Activated CD8-positive, alpha-beta T cell treated with anti-CD3 and anti-CD28 coated beads for 36 hours (primary cell): ENCODE measurements at places on chromosomes 3 and 15. TPM values are rescaled to one million over a fixed set of nuclear protein-coding genes. Genes with fewer than 3 reads are reported as not detected.

DNA sequence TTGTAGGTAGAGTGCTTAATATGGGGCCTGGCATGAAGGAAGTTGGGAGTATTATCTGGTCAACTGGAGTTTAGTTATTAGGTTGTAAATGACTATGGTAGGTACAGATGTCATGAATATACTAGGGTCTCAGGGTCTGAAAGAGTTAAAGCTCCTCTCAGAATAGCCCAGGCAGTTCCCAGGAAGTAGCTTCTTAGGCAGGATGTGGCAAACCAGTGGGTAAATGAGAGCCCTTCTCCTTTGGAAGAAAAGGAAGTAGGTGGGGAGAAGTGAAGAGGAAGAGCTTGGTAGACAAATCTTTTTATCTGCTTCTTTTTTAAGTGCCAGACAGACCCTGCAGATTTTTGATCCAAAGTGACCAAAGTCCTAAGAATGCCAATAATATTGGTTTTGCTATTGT, 24.5 kb downstream of the MAP2K1 start:
- peaks cover 74% of the 10 kb centered on the region for H3K4me1 ChIP-seq
- no peaks in the 10 kb centered on the region for H3K27me3 ChIP-seq
- peak overlapping the region; percentile 72 for H3K27ac ChIP-seq
- no peak for DNase-seq
- peaks cover 52% of the 10 kb centered on the region for H3K36me3 ChIP-seq
- peak overlapping the region; percentile 23 for H3K4me3 ChIP-seq

DNA sequence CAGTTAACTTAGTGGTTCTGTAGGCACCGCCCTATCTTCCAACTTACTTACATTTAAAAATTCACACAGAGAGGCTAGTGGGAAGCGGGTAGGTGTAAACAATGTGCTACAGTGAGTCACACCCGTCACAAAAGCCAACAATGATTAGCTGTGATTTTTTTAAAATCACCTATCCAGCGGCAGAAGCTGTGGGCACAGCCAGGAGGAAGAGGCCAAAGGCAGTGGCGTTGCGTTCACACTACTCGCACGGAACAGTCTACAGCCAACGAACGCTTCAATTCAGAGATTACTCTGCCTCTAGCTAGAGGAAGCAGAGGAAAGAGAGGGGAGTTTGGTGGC, 2.5 kb upstream of the NLGN1 start:
- H3K4me1 ChIP-seq: peaks cover 28% of the 10 kb centered on the region
- no peaks in the 10 kb centered on the region for H3K36me3 ChIP-seq
- H3K27me3 ChIP-seq: peaks cover 49% of the 10 kb centered on the region
- H3K27ac ChIP-seq: no peak overlapping the region

- no peaks in the 10 kb centered on the region for H3K36me3 ChIP-seq
- peaks cover 37% of the 10 kb centered on the region for H3K27me3 ChIP-seq
- H3K4me1 ChIP-seq: peaks cover 21% of the 10 kb centered on the region
- no peak overlapping the region for H3K27ac ChIP-seq
Observed at GRCh38 chr15:65081758-65082157, 5.2 kb downstream of the KBTBD13 start.

The A4GNT gene
- total RNA-seq: not detected

- peak within 1 kb of the TSS; percentile 83 for H3K27ac ChIP-seq
- H3K4me3 ChIP-seq: peak within 1 kb of the TSS; percentile 82
- DNase-seq: peak; percentile 62
- peaks cover 60% of the 10 kb centered on the region for H3K27me3 ChIP-seq
Observed at GRCh38 chr3:192917404-192918274, at the start of gene MB21D2. Gene MB21D2, minus strand, starts transcription at chr3:192917856. Its CDS starts 16 bp downstream, at chr3:192917840.

The PLOD2 gene
- 2.0 TPM for total RNA-seq

The CAPN3 gene
- total RNA-seq: 3.5 TPM

The PXK gene
- total RNA-seq: 22.2 TPM

GRCh38 chr3:194931865-194932264, 246.2 kb downstream of the FAM43A start:
- no peaks in the 10 kb centered on the region for H3K4me1 ChIP-seq
- DNase-seq: no peak
- no peak overlapping the region for H3K27ac ChIP-seq
- no peaks in the 10 kb centered on the region for H3K36me3 ChIP-seq
- peaks cover 3% of the 10 kb centered on the region for H3K27me3 ChIP-seq

The CEMIP gene
- not detected for total RNA-seq

The TARS3 gene
- total RNA-seq: 7.2 TPM

The TMC3 gene
- total RNA-seq: not detected

GRCh38 chr3:35081899-35082298, 557.4 kb upstream of the ARPP21 start:
- no peaks in the 10 kb centered on the region for H3K36me3 ChIP-seq
- H3K4me1 ChIP-seq: no peaks in the 10 kb centered on the region
- DNase-seq: no peak
- H3K4me3 ChIP-seq: no peak overlapping the region
- H3K27me3 ChIP-seq: no peaks in the 10 kb centered on the region

GRCh38 chr3:65604863-65605526, 433.7 kb downstream of the MAGI1 start:
- H3K4me3 ChIP-seq: no peak overlapping the region
- no peaks in the 10 kb centered on the region for H3K4me1 ChIP-seq
- no peak for DNase-seq
- H3K36me3 ChIP-seq: no peaks in the 10 kb centered on the region

The P2RY13 gene
- not detected for total RNA-seq

The BTLA gene
- 13.2 TPM for total RNA-seq

GRCh38 chr3:22587446-22587845, 615.7 kb upstream of the UBE2E2 start:
- no peaks in the 10 kb centered on the region for H3K27me3 ChIP-seq
- no peak overlapping the region for H3K4me3 ChIP-seq
- no peaks in the 10 kb centered on the region for H3K36me3 ChIP-seq
- no peak overlapping the region for H3K27ac ChIP-seq
- DNase-seq: no peak
- H3K4me1 ChIP-seq: no peaks in the 10 kb centered on the region

The TMEM207 gene
- not detected for total RNA-seq

DNA sequence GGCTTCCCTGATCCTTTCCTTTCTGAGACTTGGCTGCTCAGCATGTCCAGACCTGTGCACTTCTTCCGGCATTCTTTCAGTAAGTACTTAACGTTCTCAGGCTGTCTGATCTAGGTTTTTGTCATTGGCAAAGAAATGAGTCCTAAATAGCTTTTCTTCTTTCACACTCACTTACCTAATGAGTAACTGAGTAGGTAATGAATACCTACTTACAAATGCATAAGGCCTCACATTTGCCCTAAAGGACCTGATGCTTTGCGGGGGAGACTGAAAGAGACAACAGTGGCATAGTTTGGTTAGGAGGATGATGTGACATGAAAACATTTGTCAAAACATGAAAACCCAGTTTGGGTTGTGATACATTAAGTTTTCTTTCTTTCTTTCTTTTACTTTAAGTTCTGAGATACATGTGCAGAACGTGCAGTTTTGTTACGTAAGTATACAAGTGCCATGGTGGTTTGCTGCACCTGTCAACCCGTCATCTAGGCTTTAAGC, 516.7 kb upstream of the CFAP20DC start:
- H3K4me1 ChIP-seq: peaks cover 13% of the 10 kb centered on the region
- H3K27me3 ChIP-seq: no peaks in the 10 kb centered on the region
- DNase-seq: peak; percentile 20
- no peak overlapping the region for H3K27ac ChIP-seq
- no peak overlapping the region for H3K4me3 ChIP-seq
- no peaks in the 10 kb centered on the region for H3K36me3 ChIP-seq

The KBTBD13 gene
- not detected for total RNA-seq

DNA sequence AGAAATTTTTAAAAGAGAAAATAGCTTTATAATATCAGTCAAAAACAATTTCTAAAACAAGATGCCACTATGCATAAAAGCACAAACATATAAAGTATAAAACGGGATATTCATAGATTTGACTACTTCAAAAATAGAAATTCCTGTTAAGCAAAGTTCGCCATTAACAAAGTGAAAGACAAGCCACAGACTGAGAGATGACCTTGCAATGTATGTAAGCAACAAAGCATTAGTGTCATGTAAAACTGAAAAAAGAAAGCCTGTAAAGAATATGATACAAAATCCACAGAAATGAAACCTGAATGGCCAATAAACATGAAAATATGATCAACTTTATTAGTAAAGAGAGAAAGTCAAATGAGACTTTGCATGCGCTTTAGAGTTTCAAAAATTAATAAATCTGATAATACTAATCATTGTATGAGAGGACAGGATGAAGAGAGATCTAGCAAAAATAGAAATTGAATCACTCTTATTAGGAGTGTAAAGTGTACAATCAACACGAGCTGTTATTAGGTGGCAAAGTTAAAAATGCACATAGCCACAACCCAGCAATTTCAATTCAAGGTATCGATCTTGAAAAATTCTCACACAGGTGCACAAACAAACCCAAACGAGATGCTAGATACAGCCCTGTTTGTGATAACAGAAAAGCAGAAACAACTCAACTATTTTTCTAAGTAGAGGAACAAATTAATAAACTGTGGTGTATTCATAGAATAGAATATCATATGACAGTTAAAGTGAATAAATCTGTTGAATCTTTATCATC, 173.6 kb downstream of the MECOM start:
- DNase-seq: no peak
- no peaks in the 10 kb centered on the region for H3K4me1 ChIP-seq
- no peaks in the 10 kb centered on the region for H3K27me3 ChIP-seq
- no peaks in the 10 kb centered on the region for H3K36me3 ChIP-seq
- H3K4me3 ChIP-seq: no peak overlapping the region
- no peak overlapping the region for H3K27ac ChIP-seq

- no peak overlapping the region for H3K27ac ChIP-seq
- DNase-seq: no peak
- H3K4me1 ChIP-seq: no peaks in the 10 kb centered on the region
Observed at GRCh38 chr15:99763827-99764226, 30.6 kb upstream of the LYSMD4 start.

The ACOX2 gene
- not detected for total RNA-seq

- H3K4me3 ChIP-seq: no peak overlapping the region
- H3K4me1 ChIP-seq: no peaks in the 10 kb centered on the region
- no peak overlapping the region for H3K27ac ChIP-seq
- H3K27me3 ChIP-seq: no peaks in the 10 kb centered on the region
- H3K36me3 ChIP-seq: peaks cover 15% of the 10 kb centered on the region
Observed at GRCh38 chr3:138303474-138303873, 26.2 kb downstream of the NME9 start.

DNA sequence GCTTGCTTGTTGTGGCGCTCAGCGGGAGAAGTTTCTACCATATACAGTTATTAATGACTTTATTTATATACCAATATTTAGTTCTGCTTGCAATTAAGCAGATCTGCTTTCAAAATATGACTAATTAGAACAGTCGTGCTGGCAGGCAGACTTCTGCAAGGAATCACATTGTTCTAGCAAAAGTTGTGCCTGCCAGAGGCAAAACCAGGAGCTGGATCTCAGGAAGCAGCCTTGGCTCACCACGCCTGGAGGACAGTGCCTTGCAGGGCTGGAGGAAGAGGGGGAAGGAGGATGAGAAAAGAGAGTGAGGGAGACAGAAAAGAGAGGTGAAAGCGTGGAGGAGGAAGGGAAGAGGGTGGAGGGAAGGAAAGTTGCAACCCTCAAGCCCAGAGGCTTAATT, 160.3 kb downstream of the NUP210 start:
- no peak overlapping the region for H3K27ac ChIP-seq
- no peak overlapping the region for H3K4me3 ChIP-seq
- H3K36me3 ChIP-seq: no peaks in the 10 kb centered on the region
- DNase-seq: no peak
- H3K27me3 ChIP-seq: no peaks in the 10 kb centered on the region

GRCh38 chr3:194326968-194327217, 24.2 kb downstream of the CPN2 start:
- no peak for DNase-seq
- peaks cover 11% of the 10 kb centered on the region for H3K4me1 ChIP-seq
- no peak overlapping the region for H3K27ac ChIP-seq

- no peak for DNase-seq
- H3K4me1 ChIP-seq: no peaks in the 10 kb centered on the region
- H3K4me3 ChIP-seq: no peak overlapping the region
- no peaks in the 10 kb centered on the region for H3K36me3 ChIP-seq
- H3K27me3 ChIP-seq: peaks cover 3% of the 10 kb centered on the region
Observed at GRCh38 chr3:53816425-53816824, 29.8 kb downstream of the CHDH start.

DNA sequence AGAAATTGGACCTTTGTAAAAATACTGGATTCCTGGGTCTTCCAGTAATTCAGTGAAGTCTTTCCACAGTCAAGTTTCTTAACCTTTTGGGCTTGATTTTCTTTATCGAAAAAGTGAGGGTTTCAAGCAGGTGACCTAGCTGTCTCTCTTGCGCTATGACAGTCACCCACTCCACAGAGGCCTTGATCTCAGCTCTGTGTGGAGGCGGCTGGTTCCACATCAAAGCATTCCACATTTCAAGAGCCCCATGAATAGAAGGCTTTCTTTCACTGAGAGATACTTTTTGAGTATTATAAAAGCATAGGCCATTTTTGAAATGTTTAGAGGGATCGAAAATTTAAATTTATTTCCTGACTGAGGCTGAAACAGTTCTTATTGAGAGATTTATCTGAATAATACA, 43.9 kb downstream of the GABRA5 start:
- H3K27me3 ChIP-seq: no peaks in the 10 kb centered on the region
- no peak overlapping the region for H3K27ac ChIP-seq
- H3K4me3 ChIP-seq: no peak overlapping the region
- H3K36me3 ChIP-seq: no peaks in the 10 kb centered on the region

The LEO1 gene
- total RNA-seq: 31.1 TPM

- no peaks in the 10 kb centered on the region for H3K36me3 ChIP-seq
- no peak overlapping the region for H3K4me3 ChIP-seq
- H3K27me3 ChIP-seq: no peaks in the 10 kb centered on the region
- DNase-seq: no peak
- H3K27ac ChIP-seq: no peak overlapping the region
Observed at GRCh38 chr15:96182736-96183513, 147.6 kb upstream of the NR2F2 start.

- no peak overlapping the region for H3K4me3 ChIP-seq
- peaks cover 29% of the 10 kb centered on the region for H3K4me1 ChIP-seq
- H3K27ac ChIP-seq: peak overlapping the region; percentile 76
- no peaks in the 10 kb centered on the region for H3K27me3 ChIP-seq
- no peak for DNase-seq
Observed at GRCh38 chr3:18809640-18810305, 338.5 kb upstream of the KCNH8 start.

The BDH1 gene
- 126 TPM for total RNA-seq

- H3K36me3 ChIP-seq: no peaks in the 10 kb centered on the region
- no peak overlapping the region for H3K27ac ChIP-seq
- no peaks in the 10 kb centered on the region for H3K4me1 ChIP-seq
- no peak overlapping the region for H3K4me3 ChIP-seq
Observed at GRCh38 chr15:66862111-66862939, 160.3 kb downstream of the SMAD6 start.

The RFTN1 gene
- 125 TPM for total RNA-seq

- DNase-seq: no peak
- no peak overlapping the region for H3K27ac ChIP-seq
- peaks cover 1% of the 10 kb centered on the region for H3K4me1 ChIP-seq
- H3K4me3 ChIP-seq: no peak overlapping the region
- no peaks in the 10 kb centered on the region for H3K36me3 ChIP-seq
Observed at GRCh38 chr3:122189357-122189756, 5.9 kb downstream of the CASR start.

- no peak overlapping the region for H3K4me3 ChIP-seq
- no peaks in the 10 kb centered on the region for H3K36me3 ChIP-seq
- H3K4me1 ChIP-seq: no peaks in the 10 kb centered on the region
- DNase-seq: no peak
- no peak overlapping the region for H3K27ac ChIP-seq
Observed at GRCh38 chr3:30141178-30141581, 465.2 kb upstream of the TGFBR2 start.
